KBM-7 (cell line): ENCODE measurements at places on chromosomes 11 and 22.

DNA sequence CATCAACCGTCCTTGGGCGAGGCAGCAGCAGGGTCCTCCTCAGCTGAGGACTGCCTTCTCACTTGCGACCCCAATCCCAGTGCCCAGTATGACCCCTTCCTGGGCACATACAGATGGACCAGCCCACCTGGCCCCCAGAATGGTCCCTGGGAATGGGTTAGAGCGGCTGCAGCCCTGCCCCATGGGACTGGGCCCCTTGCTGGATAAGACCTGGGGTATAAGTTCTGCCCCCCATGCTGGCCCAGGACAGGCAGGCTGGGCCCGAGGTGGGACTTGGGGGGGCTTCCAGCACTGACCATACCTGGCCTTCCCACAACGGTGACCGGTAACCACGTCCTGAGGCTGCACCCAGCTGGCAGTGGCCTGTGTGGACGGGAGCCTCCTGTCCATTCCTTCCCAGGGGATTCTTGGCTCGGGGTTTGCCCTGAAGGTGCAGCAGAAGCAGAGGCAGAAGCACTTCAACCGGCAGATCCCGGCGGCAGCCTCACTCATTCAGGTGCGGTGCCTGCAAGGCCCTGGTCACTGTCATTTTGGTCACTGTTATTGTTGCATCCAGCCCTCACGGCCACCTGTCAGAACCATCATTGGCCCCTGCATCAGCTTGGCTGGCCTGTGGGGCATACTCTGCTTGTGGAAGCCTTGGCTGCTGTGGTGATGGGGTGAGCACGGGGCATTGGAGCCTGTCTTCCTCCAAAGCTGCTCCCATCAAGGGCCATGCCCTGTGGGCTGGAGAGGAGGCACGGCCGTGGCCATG, 114.8 kb downstream of the KCNQ1OT1 start:
- no peak for DNase-seq

DNA sequence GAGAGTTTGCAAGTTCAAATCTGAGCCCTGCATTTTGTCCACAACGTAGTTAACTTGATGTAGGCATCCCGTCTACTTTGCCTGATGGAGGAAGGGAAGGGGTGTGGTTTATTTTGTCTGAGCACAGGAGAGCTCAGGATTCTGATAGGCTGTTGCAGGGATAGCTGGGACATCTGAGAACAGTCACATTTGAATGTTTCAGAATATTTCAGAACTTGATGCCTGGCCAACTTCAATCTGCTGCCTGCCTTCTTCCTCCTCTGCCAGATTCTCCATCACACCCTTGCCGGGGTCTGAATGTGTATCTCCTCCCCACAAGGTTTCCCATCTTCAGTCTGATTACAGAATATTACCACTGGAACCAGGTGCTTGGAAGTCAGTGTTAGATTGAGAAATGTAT, 51.6 kb downstream of the NTM start:
- DNase-seq = no peak

GRCh38 chr22:27603800-27604144, 197.8 kb downstream of the MN1 start:
- DNase-seq = no peak

GRCh38 chr11:57476047-57476756, 15.9 kb downstream of the RTN4RL2 start:
- DNase-seq = no peak

DNA sequence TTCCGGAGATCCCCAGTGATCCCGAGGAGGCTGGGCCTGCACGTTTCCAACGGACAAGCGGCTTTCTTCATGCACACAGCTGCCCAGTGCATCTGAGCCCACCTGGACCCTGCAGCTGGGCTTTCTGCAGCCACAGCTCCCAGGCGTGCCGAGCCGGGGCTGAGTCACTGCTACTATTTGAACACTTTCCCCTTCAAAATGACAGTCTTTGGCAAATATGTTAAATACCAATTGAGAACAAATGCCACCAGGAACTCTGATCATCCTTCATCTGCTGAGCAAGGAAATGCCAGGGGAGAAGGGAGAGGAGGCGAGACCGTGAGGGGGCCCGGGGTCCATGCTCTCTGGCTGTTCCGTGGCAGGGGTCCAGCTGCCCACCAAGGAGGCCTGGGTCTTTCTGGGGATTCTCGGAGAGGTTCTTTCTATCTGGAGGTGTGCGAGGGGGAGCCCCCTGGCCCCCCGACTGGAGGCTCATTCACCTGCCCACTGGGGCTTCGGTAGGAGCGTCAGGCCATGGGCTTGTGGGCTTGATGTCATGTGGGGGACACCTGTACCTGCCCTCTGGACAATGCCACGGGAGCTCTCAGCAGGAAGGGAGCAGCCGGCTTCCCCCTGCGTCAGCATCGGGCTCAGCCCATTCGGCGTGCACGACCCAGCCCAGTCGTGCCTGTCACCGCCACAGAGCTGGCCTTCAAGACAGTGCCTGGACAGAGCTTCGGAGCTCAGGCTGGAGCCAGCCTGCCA, 159.6 kb downstream of the CTTN start:
- no peak for DNase-seq

DNA sequence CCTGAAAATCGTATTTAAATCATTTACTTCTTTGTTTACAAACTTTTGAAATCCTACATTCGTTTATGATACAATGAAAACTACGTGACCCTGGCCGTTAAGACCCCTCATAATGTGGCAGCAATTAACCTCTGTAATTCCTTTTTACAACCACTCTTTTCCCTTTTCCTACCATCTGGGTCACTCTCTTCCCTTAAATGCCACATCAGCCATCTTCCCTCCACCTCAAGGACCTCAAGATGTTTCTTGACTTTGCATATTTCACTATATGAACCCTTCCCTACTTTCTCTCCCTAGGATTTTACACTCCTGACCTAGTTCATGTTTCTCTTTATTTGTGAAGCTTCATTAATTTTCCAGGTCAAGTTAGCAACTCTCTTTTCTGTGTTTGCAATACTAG, 26.8 kb downstream of the OR2AG2 start:
- DNase-seq = no peak

DNA sequence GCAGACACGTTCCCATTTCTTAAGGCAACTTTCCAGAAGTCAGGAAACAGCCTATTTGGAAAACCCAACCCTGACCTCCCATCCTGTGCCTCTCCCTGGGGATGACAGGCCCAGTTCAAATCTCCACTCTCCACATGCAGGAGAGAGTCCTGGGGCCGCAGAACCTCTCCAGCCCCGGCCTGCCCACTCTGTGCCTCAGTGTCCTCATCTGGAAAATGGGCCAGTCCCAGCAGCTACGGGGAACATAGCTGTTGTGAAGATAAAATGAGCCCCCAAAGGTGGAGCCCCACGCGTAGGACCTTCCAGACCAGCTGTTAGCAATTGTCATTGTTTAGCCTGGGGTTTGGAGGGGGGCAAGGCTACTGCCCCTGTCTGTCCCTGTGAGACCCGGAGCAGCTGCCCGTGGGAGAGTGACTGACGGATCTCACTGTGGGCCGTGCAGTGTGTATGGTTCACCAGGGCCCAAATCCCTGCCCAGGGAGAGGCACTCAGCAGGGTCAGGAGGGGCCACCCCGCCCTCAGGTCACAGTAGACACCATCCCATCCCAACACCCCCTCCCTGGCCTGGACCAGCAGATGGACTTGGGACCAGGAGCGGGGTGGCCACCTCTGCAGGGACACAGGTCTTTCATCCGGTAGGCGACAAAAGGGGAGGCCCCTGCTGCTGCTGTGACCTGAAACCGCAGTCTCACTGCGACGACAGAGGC, 145.9 kb downstream of the CTTN start:
- no peak for DNase-seq

GRCh38 chr11:114346709-114347141, 50.5 kb downstream of the NNMT start:
- peak; percentile 22 for DNase-seq

DNA sequence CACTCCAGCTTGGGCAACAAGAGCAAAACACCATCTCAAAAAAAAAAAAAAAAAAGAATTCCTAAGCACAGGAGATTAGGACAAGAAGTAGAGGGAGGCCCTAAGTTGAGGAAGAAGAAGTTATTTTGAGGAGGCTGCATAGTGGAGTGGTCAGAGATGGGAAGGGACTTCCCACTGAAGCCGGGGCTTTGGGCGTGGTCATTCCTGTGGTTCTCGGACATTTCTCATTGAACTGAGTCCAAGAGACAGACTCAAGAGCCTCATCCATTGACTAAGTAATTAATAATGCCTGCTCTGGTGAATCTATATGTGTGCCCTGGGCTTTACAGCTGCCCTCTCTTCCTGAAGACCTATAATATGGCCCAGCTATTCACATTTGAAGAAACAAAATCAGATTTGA, 53.2 kb upstream of the FTH1 start:
- no peak for DNase-seq

GRCh38 chr11:104105155-104105554, 58.8 kb downstream of the PDGFD start:
- DNase-seq = no peak

GRCh38 chr11:44452827-44453572, 112.5 kb upstream of the CD82 start:
- DNase-seq = no peak

GRCh38 chr22:50009251-50009650, 3.3 kb downstream of the IL17REL start:
- DNase-seq = no peak

DNA sequence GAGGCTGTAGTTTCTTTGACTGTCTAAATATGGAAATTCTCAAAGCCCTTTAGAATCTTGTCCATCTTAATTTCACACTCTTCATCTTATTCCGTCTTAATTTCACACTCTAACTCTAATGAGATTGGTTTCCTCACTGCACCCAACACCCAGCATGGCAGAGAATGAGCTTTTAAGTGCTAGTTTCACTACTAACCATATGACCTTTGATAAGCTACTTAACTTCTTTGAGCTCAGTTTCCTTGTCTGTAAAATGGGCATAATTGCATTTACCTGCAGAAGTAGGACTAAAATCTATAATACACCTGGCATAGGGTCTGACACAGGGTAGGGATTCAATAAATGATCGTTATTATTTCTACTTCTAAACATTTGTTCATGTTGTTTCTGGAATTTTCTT, 30.4 kb downstream of the TBCEL start:
- DNase-seq = no peak

GRCh38 chr11:101030692-101031091, 98.9 kb downstream of the PGR start:
- no peak for DNase-seq

GRCh38 chr11:75673977-75674582, 5.2 kb upstream of the MAP6 start:
- DNase-seq = peak; percentile 20

DNA sequence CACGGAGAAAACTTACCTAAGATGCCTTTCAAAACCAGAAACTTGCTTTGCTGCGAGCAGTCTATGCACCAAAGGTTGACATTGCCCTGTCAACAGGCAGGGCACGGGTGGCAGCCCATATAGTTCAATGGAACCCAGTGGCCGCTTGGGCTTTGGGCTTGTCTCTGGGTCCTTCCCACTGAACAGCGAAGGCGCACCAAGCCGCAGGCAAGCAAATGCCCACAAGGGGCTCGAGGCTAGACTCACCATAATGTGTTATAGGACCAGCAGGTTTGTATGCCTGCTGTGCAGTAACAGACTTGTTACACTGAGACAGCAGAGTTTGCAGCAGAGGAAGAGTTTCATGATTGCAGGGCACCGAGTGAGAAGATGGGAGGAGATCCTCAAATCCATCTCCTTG, 20.3 kb downstream of the CLDN5 start:
- no peak for DNase-seq

GRCh38 chr22:26428515-26429457, at the start of gene ASPHD2:
Gene ASPHD2, plus strand, starts transcription at chr22:26429260. Its CDS starts 4,356 bp downstream, at chr22:26433616.
- peak; percentile 80 for DNase-seq

DNA sequence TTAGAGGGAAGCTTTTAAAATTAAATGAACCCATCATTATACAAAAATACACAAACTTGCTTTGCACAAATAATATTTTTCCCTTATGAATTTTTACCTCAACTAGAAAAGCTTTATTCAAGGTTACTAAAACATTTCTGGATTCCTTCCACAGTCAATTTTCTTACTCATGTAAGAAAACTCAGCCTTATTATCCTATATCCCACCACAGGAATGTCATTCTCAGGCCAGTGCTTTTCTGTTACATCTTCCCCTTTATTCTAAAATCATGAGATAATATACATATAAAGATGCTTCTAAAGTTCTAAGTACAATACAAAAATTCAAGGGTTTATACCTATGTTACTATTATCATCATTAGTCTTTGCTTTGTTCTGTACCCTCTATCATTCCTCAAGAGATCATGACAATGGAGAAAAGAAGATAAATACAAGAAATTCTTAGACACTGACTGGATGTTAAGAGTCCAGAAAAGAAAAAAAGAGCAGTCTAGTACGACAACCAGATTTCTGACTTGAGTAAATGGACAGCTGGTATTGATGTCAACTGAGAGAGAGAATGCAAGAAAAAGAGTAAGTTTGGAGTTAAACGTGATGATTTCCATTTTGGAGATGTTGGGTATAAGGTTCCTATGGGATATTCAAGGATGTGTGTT, 60.3 kb downstream of the MTMR2 start:
- DNase-seq = no peak

- DNase-seq = peak; percentile 23
Measured at GRCh38 chr11:85826116-85826855, 15.3 kb upstream of the SYTL2 start.

- DNase-seq = no peak
Measured at GRCh38 chr11:65701686-65702085, 10.4 kb upstream of the KAT5 start.
